GM12891 (cell line): ENCODE measurements at places on chromosomes 11 and 22.

DNA sequence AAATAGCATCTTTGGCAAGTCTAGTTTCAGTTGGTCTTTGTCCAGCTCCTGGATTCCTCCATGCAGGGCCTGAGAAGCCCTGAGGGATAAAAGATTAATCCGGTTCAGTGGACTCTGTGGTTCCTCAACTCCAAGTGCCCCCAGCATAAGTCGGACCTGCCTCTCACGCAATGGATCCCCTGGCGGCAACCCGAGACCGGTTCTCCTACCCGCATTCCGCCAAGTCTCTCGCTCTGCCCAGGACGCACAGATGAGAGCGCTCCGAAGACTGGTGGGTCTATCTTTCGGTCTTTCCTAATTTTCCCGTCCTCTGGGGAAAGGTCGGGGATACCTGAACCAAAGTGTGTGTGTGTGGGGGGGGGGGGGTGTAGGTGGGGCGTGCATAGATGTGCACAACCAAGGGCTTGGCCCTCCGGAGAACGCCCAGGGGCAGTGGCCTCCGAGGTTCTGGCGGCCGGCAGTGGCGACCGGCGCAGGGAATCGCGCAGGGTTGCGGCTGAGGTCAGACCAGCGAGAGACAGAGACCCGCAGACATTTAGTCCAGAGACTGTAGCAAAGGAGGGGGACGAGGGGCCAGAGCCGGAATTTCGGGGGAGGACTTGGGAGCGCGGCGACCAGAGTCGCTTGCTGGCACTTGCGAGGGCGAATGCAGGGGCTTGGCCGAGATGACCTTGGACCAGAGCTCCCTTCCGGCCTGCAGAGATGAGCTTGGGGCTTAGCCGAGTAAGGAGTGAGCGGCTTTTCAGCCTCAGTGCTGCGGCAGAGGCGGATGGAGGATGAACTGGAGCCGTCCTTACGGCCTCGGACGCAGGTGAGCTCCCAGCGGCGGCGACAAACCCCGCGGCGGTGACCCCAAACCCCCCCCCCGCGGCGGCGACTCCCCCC, 712 bp upstream of the SLC2A11 start:
- DNase-seq = peak; percentile 65

DNA sequence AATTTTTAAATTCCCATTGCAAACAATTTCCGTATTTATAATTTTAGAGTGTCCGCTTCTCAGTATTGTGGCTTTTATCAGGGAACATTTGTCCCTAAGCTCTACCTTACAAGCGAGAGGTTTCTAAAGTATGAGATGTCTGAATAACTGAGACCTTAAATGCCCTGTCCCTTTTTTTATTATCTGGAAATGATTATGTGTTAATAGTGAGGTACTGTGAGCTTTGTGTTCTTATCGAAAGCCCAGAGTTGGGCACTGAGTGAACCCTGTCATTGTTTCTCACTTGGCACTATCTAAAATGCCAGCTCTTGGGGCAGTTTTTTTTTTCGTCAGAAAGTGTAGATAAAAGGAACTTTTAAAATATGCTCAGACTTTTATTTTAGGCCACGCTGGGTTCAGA, 9.5 kb downstream of the CTTN start:
- no peak for DNase-seq

DNA sequence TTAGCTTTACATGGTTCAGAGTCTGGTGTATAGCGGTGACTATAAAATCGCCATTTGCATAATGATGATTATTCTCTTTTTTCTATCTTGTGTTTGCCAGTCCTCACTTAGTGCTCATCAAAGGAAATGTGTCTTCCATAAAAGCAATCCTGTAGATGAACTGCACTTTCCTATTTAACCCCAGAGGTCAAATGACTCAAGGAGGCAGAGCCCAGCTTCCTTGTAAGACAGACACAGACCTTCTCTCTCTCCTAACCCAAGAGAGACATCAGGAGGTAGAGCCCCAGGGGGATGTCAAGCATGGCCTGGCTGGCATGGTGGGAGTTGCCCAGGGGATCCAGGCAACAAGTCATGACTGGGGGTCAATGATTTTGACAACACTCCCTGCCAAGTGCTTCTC, 46.9 kb upstream of the CRTAM start:
- no peak for DNase-seq

GRCh38 chr11:114553642-114554041, 6.0 kb downstream of the NXPE1 start:
- no peak for DNase-seq

GRCh38 chr22:38239101-38239761, 33.6 kb downstream of the TMEM184B start:
- DNase-seq = no peak

DNA sequence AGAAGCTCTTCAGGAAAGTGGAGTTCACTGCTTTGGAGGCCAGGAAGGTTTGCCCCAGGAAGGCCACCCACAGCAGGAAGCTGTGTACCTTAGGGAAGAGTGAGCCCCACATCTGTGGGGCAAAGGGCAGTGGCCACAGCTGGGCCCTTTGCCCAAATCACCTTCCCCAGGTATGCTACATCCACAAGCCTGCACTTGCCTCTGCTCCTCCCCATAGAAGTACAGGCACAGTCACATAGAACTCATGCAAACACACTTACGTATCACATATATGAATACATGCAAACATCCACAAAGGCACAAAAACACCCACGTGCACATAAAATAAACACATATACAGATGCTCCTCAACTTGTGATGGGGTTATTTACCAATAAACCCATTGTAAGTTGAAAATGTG, 2.1 kb downstream of the TRIM29 start:
- DNase-seq = peak; percentile 2

GRCh38 chr11:65781152-65781961, 581 bp upstream of the AP5B1 start:
- DNase-seq = no peak

- DNase-seq = no peak
Observed at GRCh38 chr22:42160251-42160650, 29.6 kb upstream of the CYP2D6 start.

DNA sequence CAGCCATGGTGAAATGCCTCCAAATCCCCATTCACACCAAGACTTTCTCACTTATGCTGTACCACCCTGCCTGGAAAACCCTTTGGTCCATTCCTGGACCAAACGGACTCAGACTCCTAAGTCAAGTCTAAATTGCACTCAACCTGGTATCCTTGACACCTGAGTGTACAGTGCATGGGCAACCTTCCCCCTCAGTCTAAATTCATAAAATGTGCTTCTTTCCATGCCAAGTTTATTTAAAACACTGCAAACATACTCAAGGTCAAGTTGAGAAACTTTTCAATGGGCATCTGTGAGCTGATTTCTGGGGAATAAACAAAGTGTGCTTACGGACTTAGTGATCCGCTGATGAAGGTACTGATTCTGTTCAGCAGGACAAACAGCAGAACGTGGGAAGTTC, 26.4 kb downstream of the HIRA start:
- no peak for DNase-seq

GRCh38 chr22:38843657-38844314, at the start of gene NPTXR:
Gene NPTXR (minus strand): TSS chr22:38844028.
- peak; percentile 51 for DNase-seq
